ENCODE measurements at places on chromosomes 2 and 18.

- no peak for DNase-seq
Observed at GRCh38 chr18:31549416-31549815, 42.3 kb upstream of the TTR start.

GRCh38 chr2:54639609-54640008 lies 83.9 kb upstream of the EML6 start:
- DNase-seq: no peak

DNA sequence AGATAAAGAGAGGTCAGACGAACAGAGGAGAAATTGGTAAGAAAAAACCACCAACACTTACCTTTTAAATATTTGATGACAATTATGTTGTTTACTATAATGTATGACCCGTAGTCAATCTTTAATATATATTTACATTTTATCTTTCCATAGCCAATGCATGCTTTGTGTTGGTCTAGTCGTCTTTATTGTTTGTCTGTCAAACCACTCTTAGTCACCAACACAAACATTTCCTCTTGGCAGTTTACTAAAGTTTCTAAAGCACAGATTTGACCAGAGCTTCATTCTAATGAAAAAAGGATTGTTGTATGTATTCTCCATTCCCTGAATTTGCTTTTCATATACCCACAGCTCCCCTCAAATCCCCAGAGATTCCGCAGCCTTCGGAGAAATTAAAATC lies 784.7 kb upstream of the PIK3C3 start:
- DNase-seq: no peak

GRCh38 chr2:195121341-195121740 lies 535.7 kb upstream of the SLC39A10 start:
- DNase-seq: no peak

Data from NCI-H1105 treated with DMSO at 0.1 percent for 48 hours (cell line).